HuH-7 (cell line): ENCODE measurements at places on chromosomes 12 and 14.

- no peak for DNase-seq
Measured at GRCh38 chr14:35020713-35021112, 25.4 kb upstream of the FAM177A1 start.

GRCh38 chr12:40152783-40153383 is 47.0 kb upstream of the SLC2A13 start:
- DNase-seq: peak; percentile 3

DNA sequence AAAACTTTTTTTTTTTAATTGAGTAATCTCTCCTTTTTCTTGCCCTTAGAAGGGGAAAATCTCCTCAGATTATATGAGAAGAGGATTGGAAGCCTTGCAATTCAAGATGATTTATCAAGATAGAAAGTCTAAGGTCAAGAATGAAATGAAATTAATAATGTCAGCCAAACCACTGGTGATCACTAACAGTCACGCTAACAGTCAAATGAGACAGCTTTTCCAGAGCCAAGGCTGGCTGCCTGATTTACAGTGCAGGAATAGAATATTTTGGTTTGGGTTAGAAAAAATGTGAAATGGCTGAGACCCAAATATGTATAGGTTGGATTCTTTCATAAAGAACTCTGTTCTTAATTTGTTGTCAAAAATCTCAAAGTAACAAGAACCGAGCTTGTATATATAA is 204.3 kb downstream of the PPM1H start:
- no peak for DNase-seq

DNA sequence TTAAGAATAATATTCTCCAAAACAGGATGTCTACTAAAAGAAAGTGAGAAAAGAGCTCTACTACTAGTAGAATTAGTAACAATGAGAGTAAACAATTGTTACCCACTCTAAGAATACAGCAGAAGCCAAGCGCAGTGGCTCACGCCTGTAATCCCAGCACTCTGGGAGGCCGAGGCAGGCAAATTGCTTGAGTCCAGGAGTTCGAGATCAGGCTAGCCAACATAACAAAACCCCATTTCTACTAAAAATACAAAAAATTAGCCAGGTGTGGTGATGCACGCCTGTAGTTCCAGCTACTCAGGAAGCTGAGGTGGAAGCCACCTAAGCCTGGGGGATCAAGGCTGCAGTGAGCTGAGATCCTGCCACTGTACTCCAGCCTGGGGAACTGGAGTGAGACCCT is 4.7 kb downstream of the DNAJC14 start:
- no peak for DNase-seq

DNA sequence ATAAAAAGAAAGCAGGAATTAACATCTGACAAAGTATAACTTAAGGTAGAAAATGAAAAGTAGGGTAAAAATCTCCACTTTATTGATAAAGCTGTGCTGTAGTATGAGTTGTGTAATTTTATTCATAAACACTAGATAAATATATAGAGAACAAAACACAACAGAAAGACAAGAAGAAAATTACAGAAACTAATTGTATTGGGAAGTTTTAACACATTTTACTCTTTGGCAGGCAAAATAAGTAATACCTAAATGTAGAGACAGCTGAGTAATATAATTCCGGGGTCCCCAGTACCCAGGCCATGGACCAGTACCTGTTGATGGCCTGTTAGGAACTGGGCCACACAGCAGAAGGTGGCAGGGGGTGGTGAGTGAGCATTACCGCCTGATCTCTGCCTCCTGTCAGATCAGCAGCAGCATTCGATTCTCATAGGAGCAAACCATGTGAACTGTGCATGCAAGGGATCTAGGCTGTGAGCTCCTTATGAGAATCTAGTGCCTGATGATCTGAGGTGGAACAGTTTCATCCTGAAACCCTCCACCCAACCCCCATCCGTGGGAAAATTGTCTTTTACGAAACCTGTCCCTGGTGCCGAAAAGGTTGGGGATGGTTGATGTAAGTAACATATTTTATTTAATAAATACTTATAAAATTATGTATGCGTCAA is 84.4 kb upstream of the ETV6 start:
- DNase-seq: no peak

GRCh38 chr14:69081271-69081670 is 71.6 kb downstream of the DCAF5 start:
- DNase-seq: peak; percentile 15

DNA sequence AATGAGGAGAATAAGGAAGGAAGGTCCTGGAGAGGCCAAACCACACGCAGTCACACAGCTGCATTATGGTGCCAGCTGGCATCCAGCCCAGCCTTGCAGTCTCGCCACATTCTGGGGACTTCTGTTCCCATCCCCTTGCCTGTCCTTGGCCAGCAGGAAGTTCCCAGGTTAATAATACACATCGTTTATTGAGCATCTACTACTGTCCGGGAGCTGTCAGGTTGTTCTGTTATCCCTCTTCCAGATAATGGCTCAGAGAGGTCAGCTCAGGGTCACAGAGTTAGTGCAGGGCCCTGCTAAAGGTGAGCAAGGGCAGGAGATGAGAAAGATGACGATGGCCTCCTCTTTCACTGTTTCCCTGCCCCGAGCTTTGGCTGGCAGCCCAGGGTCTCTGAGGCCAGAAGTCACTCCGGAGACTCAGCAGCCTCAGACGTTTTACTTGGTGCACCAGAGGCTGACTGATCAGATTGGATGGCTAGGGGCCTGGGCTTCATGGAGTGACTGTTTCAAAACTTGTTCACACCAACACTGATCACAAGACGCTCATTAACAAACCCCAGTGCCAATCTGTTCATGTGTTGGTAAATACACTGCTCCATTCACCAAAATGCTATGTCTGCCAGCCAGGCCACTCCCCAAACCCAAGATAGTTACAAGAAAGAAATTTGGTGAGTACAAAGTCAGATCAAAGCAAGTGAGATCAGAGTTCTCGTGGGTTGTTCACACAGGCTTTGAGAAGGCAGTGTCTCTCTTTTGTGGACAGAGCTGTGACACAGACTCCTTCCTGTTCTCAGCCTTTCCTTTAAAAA is 79.2 kb downstream of the B4GALNT3 start:
- no peak for DNase-seq

GRCh38 chr12:62128175-62128975 is 131.8 kb upstream of the USP15 start:
- no peak for DNase-seq

GRCh38 chr12:111046896-111047295 is 126.5 kb upstream of the MYL2 start:
- DNase-seq: no peak

- no peak for DNase-seq
Measured at GRCh38 chr12:124211753-124212152, 83.1 kb upstream of the RFLNA start.

DNA sequence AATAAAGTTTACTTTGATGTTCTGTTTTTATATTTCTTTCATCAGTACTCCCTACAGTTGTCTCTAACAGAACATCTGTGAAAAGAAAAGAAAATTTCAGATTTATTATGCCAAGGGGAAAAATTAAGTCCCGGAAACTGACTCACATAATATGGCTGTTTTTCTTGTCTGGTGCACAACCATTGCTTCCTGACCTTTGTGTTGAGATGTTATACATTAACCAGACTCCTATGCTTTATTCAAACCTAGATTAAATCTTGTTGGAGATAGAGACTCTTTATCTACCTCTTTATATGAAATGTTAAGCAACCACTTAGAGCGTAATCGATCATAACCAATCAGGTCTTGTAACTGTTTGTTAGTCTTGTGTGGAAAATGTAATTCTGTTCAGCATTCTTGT is 37.6 kb upstream of the BICD1 start:
- no peak for DNase-seq

- DNase-seq: no peak
Measured at GRCh38 chr14:100706200-100706599, 20.5 kb upstream of the DLK1 start.

DNA sequence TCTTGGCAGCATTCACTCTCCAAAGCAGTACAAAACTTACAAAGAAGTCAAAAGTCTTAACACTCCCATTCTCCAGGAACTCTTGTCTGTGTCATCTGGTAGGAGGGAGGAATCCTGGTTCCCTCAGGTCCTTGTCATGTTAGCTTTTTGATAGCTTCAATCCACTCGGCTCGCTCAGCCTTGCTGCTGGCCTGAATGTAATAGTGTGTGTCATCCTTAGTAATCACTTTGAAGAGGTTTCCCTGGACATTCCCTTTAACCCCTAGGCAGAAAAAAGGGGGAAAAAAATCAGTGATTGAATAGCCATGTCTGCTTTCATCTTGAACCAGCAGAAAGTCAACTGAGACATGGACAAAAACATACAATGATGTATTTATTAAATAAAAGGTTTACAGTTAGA is 24.8 kb downstream of the PLEK2 start:
- DNase-seq: no peak

- DNase-seq: no peak
Measured at GRCh38 chr14:66076176-66076575, 410.0 kb upstream of the CCDC196 start.

DNA sequence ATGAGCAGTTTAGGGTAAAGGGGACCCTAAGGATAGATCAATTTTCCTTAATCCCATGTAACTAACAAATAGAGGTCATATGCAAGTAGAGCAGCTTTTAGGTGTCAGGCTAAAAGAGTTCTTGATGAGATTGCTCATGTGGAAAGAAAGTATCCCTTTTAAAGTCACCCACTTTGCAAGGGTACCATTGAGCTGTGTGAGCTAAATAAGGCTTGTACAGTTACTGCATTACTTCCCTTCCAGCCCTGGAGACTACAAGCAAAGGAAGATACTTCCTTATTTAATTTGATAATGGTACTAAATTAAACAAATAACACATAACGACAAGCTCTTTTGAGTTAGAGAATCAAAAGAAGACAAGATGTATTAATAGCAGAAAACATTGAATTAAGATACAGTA is 191.7 kb downstream of the TMX1 start:
- no peak for DNase-seq

- DNase-seq: no peak
Measured at GRCh38 chr14:92121207-92121669, 268 bp downstream of the NDUFB1 start.

DNA sequence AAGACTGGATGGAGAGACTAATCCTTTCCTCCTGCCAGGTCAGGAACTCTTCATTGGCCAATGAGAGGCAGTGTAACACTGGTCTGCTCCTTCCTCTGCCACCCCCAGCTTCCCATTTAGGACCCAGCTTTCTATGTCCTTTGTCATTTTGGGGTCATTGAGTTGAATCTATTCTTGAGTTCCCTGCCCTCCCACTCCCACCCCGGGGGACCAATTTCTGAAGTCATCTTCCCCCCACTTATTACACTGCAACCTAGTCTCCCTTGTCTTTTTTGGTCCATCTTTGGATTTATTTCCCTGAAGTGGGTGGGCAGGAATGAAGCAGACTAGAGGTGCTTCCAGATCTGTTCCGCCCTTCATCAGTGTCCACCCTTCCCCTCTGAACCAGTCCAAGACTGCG is 7.6 kb upstream of the ITGA5 start:
- no peak for DNase-seq

DNA sequence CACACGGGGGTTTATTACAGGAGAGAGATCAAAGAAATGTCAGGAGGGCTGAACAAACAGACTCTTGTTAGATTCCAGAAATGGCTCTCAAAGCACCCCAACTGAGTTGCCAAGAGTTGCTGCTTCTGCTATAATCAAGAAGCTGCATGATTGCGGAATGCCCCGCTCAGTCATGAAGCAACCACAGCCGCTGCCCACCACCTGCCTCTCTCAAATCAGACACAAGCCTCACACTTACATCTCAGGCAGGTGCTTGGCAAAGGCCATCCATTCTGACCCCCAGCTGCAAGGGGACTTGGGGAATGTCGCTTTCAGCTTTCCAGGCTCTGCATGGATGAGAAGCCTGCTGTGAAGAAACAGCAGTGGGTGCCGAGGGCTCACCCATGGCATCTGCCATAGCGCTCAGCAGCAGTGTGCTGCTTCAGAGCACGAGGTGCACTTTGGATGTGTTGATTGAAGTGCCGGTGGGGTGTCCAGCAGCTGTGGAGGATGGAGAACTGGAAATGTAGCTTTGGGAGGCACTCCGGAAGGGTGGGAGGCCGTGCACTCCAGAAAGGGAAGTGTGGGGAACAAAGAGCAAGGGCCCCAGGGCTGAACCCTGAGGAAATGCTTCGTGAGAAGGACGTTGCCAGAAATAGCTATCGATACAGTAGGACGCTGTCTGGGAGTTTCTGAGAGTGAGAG is 37.7 kb downstream of the LRRC74A start:
- no peak for DNase-seq

DNA sequence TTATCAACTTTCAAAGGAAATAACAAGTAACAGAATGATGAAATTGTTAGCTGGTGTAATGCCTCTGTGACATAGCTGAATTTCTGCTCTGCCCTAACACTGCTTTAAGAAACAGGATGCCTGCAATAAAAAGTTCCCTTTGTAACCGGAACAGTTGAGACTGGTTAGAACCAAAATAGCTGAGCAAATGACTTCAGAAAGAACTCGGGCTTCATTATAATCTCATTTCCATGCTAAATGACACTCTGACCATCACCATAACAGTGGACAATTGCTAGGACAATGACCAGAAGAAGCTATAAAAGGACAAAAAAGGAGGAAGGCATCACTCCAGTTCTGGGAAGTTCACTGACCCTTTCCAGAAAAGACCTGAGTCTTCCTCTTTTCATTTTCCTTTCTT is 23.5 kb upstream of the PYGL start:
- DNase-seq: no peak

DNA sequence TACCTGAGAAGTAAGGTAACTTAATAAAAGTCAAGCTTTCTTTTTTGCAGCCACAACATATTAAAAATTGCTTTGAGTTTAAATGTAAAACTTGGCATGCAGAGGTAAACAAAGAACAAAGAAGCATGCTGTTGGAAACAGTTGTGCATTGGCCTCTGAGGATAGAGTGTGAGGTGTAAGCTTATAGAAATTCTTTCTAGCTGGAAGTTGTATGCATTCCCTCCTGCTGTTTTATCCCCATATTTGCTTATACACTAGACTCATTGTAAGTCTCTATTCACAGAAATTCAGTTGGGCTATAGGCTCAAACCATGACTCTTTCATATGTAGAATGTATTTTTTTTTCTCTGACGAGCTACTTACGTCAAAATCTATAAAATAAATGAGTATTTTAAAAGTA is 316.3 kb downstream of the SLC6A15 start:
- DNase-seq: no peak

- DNase-seq: no peak
Measured at GRCh38 chr14:23043754-23044153, 1.7 kb downstream of the PSMB11 start.

- DNase-seq: no peak
Measured at GRCh38 chr12:51871126-51871525, 16.8 kb upstream of the ANKRD33 start.

- no peak for DNase-seq
Measured at GRCh38 chr12:80129895-80130530, 30.7 kb downstream of the OTOGL start.

DNA sequence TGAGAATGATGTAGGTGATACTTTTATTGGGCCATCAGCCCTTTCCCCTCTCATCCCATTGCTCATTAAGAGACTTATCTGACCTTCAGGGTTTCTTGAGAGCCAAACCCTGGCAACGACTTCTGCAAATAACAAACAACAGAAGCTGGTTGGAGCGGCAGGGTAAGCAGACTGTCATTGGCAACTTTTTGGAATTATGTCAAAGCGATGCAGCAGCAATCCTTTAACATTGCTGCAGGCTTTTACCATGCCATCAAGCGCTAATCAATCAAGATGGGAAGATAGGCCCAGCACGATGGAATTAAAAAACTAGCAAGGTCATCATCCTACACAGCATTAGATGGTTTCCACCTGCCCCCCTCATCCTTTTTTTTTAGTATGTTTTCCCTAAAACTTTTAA is 406.1 kb upstream of the PDE3A start:
- no peak for DNase-seq

- no peak for DNase-seq
Measured at GRCh38 chr14:54647378-54647777, 80.5 kb downstream of the SAMD4A start.
